ENCODE measurements at places on chromosomes 11 and 22. TPM values are rescaled to one million over a fixed set of nuclear protein-coding genes. Genes with fewer than 3 reads are reported as not detected.

DNA sequence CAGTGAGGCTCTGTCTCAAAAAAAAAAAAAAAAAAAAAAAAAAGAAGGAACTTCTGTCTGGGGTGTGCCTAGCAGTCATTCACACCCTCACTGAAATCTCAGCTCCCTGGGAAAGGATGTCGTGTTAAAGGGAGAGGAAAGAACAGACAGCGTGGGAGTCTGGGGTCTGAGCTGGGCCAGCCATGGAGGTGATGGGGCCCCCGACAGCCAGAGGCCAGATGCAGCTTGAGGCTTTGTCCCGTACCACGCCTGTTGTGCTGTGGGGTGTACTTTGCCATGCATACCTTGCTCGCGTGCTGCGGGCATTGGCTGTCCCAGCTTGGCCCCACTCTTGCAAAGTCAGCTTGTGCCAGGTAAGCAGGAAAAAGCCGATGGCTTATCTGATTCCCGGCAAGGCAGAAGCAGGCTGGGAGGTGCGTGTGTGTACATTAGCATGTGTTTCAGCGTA lies 4.6 kb downstream of the SYT12 start:
- no peaks in the 10 kb centered on the region for H3K36me3 ChIP-seq
- DNase-seq: no peak
- H3K27ac ChIP-seq: no peak overlapping the region
- no peaks in the 10 kb centered on the region for H3K4me1 ChIP-seq

GRCh38 chr11:93464927-93465540 lies 78.2 kb downstream of the SMCO4 start:
- H3K4me3 ChIP-seq: no peak overlapping the region
- H3K36me3 ChIP-seq: no peaks in the 10 kb centered on the region
- H3K27ac ChIP-seq: no peak overlapping the region
- H3K27me3 ChIP-seq: no peaks in the 10 kb centered on the region
- no peak for DNase-seq

DNA sequence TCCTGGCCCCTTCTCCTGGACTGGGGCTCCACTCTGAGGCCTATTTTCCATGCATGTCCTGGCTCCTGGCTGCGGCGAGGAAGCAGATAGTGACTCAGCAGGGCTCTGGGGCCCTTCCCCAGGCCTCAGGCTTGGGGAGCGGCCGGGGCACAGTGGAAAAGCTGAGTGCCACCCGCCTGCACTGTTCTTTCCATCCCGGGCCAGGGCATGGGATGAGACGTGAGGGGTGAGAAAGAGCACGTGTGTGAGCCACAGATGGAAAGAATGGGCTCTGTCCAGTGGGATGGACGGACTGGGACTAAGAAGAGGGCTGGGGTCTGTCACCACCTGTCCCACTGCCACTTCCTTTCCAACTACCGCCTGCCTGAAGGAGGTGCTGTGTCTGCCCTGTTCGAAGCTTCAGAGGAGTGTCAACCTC lies 12.8 kb downstream of the SLC37A2 start:
- no peak for DNase-seq
- H3K4me1 ChIP-seq: no peaks in the 10 kb centered on the region
- H3K27me3 ChIP-seq: no peaks in the 10 kb centered on the region
- no peaks in the 10 kb centered on the region for H3K36me3 ChIP-seq

GRCh38 chr22:40138866-40139265 lies 38.9 kb upstream of the TNRC6B start:
- H3K27me3 ChIP-seq: no peaks in the 10 kb centered on the region
- no peak overlapping the region for H3K4me3 ChIP-seq
- no peaks in the 10 kb centered on the region for H3K36me3 ChIP-seq
- H3K27ac ChIP-seq: no peak overlapping the region

DNA sequence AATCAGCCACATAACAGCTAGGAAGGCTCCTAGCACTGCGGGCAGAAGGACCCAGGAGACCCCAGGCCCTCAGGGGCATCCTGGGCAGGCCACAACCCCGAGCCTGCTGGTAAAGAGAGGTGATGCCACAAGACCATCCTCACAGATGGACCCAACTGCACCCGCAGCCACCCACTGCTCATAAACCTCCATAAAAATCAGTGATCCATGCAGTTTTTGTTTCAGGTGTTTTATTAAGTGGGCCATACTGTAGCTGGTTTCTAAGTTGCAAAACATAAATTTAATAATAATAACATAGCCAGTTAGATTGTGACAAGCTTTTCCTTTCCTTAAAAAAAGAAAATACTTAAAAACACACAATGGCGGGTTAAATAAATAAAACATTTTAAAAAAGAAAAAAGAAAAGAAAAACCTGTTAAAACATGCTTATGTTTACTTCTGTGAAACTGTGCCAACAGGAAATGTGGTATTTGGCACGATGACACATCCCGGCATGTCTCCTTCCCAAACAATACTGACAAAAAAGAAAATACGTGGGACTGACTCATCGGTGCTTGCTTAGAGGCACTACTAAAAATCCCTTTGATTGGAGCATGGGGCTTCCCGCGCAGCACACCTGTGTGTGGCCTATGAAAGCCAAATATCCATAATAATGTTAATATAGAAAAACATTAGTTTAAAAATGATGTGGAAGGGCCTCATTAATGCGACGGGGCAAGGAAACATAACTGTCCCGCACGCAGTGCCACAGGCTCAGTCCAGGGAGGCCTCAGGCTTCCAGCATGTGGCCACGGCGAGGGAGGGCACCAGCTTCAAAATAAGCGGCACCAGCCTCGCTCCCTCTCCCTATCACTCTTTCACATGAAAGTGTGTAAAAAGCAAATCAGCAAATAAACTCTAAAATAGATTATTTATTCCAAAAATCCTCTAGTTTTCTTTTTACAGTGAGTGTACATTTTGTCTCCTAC lies 47.5 kb upstream of the SCUBE2 start:
- H3K4me3 ChIP-seq: no peak overlapping the region
- H3K27me3 ChIP-seq: no peaks in the 10 kb centered on the region
- H3K4me1 ChIP-seq: peaks cover 46% of the 10 kb centered on the region
- H3K27ac ChIP-seq: peak overlapping the region; percentile 38
- peak; percentile 75 for DNase-seq
- peaks cover 3% of the 10 kb centered on the region for H3K36me3 ChIP-seq

KCNQ1 gene
- total RNA-seq: 48.7 TPM

GRCh38 chr11:121467471-121467870 lies 14.7 kb upstream of the SORL1-AS1 start:
- H3K27me3 ChIP-seq: no peaks in the 10 kb centered on the region
- no peaks in the 10 kb centered on the region for H3K36me3 ChIP-seq
- H3K4me1 ChIP-seq: no peaks in the 10 kb centered on the region
- H3K4me3 ChIP-seq: no peak overlapping the region
- peak overlapping the region; percentile 64 for H3K27ac ChIP-seq

DNA sequence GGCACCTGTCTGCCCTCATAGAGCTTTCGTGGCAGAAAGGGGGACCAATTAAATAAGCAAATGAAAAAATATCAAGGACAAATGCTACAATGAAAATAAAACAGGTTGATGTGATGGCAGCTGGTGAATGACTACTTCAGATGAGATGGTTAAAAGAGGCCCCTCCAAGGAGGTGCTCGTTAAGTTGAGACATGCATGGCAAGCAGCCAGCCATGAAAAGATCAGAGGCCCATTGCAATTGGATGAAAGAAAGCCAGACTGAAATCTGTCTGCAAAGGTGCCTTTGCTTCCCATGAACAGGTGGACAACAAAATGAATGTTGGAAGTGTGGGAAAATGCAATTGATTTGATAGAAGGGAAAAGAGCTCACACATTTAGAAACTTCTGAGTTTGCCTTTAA lies 848 bp upstream of the TRPC6 start:
- H3K27me3 ChIP-seq: no peaks in the 10 kb centered on the region
- H3K4me3 ChIP-seq: no peak overlapping the region
- no peaks in the 10 kb centered on the region for H3K36me3 ChIP-seq
- no peaks in the 10 kb centered on the region for H3K4me1 ChIP-seq
- no peak overlapping the region for H3K27ac ChIP-seq
- DNase-seq: no peak

- DNase-seq: no peak
- H3K27ac ChIP-seq: no peak overlapping the region
Observed at GRCh38 chr11:108203075-108203474, 19.4 kb downstream of the NPAT start.

DNA sequence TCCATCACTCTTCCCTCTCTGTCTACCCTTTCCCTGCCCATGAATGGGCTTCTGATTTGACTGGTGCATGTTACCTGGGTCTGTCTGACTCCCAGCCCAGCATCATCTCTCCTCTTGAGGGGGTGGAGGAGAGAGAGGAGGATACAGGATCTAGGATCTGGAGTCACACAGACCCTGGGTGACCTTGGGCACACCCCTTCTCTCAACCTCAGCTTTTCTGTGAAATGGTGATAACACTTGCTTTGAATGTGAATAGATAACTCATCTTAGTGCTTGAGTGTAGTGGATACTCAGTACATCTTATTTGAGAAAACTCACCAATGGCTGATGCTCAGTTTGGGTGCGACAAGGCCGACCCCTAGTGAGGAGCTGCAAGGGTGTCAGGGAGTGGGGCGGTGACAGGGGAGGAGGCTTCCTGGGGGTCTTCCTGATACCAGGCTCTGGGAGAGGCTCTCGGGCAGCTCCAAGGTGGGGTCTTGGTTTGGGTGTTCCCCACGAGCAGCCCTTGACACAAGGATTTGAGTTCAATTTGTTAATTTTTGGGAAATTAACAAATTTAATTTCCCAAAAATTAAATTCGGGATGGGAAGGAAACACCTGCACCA lies 9.0 kb downstream of the INCENP start:
- peak; percentile 38 for DNase-seq
- H3K27ac ChIP-seq: no peak overlapping the region
- no peaks in the 10 kb centered on the region for H3K36me3 ChIP-seq
- H3K27me3 ChIP-seq: no peaks in the 10 kb centered on the region
- H3K4me3 ChIP-seq: no peak overlapping the region

GRCh38 chr11:1534171-1534570 lies 37.9 kb downstream of the DUSP8 start:
- H3K4me1 ChIP-seq: no peaks in the 10 kb centered on the region
- no peaks in the 10 kb centered on the region for H3K27me3 ChIP-seq
- H3K36me3 ChIP-seq: no peaks in the 10 kb centered on the region
- no peak overlapping the region for H3K4me3 ChIP-seq

DNA sequence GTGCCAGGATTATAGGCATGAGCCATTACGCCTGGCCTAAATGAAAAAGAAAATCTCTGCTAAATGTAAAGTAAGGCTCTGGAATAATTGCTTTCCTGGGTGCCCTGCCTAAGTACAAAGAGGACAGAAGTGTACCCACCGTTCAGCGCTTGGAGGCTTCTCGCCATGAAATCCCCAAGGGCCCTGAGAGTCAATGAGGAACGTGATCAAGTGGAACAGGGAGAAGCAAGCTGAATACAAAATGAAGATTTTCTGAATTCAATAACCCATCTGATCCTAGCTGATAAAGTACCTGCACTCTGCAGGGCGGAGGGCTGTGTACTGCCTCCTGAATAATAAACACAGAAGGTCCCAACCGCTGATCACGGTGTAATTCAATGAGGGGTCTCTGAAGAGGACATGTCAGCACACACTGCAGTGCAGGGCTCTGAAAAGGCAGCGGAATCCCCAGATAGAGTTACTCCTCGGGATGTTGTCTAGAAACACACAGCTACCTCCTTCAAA lies 97.7 kb downstream of the ABTB2 start:
- no peak overlapping the region for H3K27ac ChIP-seq
- DNase-seq: no peak
- H3K27me3 ChIP-seq: no peaks in the 10 kb centered on the region
- H3K4me3 ChIP-seq: no peak overlapping the region
- H3K4me1 ChIP-seq: no peaks in the 10 kb centered on the region

FOSL1 gene
- 0.89 TPM for total RNA-seq

DNA sequence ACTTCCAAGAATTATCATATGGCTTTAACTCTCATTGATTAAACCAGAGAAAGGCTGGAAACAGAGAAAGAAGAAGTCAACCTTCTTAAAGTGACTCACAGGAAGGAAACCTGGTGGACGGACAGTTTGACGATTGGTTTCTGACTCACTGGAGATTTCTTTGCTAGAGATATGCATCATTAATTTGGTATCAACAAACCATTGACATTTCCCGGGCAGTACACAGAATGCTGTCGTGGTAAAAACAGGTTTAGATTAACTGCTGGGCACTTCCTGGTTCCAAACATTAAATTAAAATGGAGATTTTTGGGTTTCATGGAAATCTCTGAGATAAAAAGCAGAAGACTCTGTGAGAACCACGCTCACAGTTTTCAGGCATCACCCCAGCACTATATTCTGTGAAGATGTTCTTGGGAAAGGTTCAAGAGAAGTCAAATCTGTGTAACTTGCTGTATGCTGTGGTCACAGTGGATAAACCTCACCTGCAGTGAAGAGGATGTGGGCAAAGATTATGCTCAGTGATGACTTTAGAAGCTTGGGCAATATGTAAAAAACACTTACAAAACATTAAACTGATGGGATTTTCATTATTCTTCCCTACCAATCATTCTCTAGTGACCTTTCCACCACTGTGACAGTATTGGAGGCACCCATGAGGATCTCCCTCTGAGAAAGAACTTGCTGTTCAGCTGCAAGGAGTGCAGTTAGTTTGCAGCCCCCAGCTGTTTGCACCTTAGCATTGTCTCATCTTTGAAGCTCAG lies 61.1 kb upstream of the CD44 start:
- no peak overlapping the region for H3K4me3 ChIP-seq
- peaks cover 1% of the 10 kb centered on the region for H3K4me1 ChIP-seq
- no peaks in the 10 kb centered on the region for H3K27me3 ChIP-seq
- no peak for DNase-seq
- H3K36me3 ChIP-seq: no peaks in the 10 kb centered on the region
